ENCODE measurements at places on chromosomes 1 and 21. TPM values are rescaled to one million over a fixed set of nuclear protein-coding genes. Genes with fewer than 3 reads are reported as not detected.
A peak's percentile ranks its signal among the peaks of the same experiment; 100 is the strongest.

STYXL2 gene
- total RNA-seq, result 0.34 TPM

WNT4 gene
- 3.4 TPM for total RNA-seq

RHOU gene
- 39.6 TPM for total RNA-seq

BEND5 gene
- total RNA-seq, result 4.9 TPM

NR1I3 gene
- total RNA-seq, result not detected

LCE2B gene
- total RNA-seq, result not detected

DISP3 gene
- 1.7 TPM for total RNA-seq

MSTO1 gene
- 13.7 TPM for total RNA-seq

SYTL1 gene
- total RNA-seq, result 217 TPM

TENT5C gene
- 23.1 TPM for total RNA-seq

SYPL2 gene
- total RNA-seq, result 1.3 TPM

DNA sequence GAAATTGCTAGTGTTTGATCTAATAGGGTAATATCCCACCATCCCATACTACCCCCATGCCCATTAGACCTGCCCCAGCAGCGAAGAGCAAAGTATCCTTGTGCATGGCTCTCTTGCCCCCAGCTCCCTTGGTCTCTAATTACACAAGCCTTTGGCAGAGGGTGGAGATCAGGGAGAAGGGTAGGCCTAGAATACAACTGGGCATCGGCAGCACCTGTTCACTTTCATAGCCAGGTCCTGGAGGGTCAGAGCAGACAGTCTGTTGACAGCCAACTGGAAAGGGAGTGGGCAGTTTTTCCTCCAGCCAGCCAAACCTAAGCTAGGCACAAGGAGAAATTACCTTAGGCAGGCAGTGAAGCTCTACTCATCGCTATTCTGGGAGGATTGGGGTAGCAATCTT lies 2.7 kb upstream of the PIGC start:
- DNase-seq, result no peak

DNA sequence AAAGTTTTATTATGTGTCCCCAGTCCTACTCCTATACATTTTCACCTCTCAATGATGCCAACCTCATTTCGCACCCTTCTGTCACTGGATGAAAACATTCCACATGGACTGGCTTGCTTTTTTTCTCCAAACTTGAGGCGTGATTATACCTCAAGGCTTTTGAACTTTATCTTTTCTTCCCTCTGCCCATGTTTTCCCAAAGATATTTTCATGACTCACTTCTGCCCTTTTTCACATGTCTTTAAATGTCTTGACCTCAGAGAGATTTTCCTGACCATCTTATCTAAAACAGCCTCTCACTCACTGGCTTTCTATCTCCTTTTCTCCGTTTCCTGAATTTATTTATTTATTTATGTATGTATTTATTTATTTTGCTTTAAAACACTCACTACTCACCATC lies 659.0 kb downstream of the PTPRC start:
- no peak for DNase-seq

DNA sequence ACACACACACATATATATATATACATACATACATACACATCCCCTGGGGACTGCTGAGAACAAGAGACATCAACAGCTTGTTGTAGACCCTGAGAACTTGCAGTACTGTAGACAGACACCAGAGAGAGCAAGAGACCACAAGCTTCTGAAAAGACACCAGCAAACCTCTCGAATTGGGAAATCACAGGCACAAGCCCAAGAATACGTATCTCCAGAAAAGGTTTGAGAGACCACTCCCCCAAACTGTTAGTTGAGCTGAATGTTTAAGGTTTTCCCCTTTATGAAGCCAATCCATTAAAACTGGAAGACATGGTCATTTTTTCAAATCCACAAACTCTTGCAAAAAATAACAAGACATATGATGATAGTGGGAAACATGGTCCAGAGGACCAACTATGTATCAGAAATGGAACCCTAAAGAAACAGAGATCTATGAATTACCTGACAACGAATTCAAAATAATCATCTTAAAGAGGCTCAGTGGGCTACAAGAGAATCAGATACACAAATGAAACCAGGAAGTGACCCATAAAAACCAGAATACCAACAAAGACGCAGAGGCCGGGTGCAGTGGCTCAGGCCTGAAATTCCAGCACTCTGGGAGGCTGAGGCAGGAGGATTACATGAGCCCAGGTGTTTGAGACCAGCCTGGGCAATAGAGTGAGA lies 45.1 kb downstream of the SLC2A1 start:
- DNase-seq, result peak; percentile 61

- no peak for DNase-seq
Observed at GRCh38 chr1:97832481-97832880, 88.4 kb downstream of the DPYD start.

GRCh38 chr1:16924216-16924918 lies 2.6 kb downstream of the CROCC start:
- no peak for DNase-seq

GRCh38 chr1:206649261-206649921 lies 14.1 kb downstream of the DYRK3 start:
- DNase-seq, result no peak

DNA sequence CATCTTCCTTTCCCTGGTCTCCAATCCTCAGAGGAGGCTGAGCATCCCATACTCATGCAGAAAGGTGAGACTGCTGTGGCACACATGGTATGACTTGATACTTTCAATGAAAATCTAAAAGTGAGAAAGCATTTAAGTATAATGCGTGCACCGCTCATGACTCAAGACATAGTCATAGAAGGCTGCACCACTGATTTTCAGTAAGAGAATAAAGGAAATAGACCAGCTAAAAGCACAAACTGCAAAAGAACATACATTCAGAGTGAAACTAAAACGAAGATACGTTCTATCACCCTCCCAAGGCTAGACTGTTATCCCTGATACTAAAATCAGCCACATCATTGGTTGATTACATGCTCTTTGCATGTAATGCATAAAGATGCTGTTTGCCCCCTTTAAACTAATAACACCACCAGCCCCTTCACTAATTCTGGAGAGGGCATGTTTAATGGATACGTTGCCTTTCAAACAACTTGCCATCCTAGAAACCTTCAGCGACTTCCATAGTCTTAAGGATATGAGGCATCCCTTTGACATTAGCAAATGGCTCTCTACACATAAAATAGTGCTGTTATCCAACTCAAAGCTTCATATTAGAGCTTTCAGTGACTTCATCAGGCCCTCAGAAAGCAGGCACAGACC lies 2.1 kb downstream of the PLD5 start:
- DNase-seq, result no peak

DNA sequence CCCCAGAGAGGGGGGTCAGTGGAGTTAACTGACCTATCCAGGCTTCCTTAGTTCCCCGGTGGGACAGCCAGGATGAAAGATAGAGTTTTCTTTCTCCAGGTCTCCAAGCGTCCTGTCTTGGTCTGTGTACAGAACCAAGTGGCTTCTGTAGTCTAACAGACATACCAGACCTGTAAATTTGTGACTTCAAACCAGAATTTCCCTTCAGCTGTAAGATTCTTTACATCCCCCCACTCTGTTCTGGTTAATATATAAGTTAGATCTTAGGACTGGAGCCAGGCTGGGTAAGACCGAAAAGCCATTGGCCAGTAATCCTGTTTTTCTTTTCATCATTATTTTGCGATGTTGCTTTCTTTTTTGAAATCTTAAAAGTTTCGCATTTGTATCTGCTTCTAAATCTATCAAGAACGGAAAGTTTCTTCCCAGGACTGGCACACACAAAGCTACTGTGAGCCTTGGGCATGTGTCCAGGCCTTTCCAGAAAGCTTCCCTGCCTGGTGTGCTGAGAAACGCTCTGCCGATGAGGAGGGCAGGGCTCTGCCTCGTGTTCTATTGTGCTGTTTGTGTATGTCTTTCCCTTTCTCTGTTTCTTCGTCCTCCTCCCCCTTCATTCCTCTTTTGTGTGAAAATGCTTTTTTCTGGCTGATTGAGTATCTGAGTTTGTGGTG lies 72.3 kb downstream of the RGL1 start:
- peak; percentile 82 for DNase-seq

DNA sequence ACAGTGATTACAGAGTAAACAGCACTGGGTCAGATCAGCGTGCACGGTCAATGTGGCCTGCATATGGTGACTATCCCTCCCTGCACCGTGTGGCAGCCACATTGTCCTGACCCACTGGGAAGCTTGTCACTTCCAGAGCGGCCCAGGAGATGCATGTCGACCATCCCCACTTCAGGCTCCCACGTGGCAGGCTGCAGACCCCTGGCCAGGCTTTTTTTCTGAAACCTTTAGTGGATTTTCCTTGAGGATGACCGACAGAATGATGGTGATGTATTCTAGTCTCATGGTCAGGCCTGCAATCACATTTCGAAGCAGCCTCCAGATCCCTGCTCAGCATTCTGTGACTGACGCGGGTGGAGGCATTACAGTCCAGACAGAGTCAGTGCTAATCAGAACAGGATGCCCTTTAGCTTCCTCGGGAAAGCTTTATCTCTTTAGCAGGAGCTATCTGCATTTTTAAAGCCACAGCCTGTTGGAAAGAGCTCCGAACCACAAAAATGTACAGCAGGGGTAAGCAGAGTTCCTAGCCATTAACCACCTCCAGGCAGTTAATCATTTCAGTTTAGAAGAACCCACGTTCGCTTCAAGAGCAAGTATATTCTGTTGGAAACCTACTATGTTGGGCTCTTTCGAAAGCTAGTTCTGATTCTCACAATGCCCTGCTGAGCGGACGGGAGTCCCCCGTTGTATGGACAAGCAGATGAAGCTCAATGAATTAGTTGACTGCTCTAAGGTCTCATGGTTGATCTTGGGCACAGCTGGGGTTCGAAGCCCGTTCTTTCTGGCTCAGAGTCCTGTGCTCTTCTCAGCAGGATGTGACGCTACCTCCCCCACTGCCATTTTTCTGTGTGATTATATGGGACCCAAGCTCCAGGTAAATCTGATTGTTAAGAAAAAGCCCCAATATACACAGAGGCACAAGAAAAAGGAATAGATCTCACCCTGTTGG lies 56.5 kb downstream of the IRF2BP2 start:
- no peak for DNase-seq

DNA sequence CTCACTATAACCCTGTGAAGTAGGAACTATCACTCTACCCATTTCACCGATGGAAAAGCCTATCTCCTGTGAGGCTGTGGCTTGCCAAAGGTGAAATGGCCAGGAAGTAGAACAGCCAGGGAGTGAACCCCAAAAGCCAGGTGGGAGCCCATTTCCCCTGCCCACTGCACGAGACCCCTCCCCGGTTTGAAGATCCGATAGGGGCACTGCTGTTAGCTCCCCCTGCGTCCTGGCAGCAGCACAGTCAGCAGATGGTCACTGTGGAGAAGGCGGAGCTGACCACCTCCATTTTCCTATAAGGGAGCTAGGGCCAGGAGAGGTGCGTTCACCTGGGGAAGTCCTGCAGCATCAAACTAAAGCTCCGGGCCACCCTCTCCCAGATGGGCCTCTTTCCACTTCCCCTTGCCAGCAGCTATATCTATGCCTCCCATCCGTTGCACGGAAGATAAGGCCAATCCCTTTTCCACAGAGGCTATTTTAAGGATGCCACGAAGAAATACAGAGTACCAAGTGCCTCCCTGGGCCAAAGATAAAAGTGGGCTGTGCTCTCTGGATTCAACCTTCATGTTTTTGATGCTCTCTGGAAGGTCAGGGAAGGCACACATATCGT lies 7.8 kb downstream of the ERG start:
- no peak for DNase-seq

DNA sequence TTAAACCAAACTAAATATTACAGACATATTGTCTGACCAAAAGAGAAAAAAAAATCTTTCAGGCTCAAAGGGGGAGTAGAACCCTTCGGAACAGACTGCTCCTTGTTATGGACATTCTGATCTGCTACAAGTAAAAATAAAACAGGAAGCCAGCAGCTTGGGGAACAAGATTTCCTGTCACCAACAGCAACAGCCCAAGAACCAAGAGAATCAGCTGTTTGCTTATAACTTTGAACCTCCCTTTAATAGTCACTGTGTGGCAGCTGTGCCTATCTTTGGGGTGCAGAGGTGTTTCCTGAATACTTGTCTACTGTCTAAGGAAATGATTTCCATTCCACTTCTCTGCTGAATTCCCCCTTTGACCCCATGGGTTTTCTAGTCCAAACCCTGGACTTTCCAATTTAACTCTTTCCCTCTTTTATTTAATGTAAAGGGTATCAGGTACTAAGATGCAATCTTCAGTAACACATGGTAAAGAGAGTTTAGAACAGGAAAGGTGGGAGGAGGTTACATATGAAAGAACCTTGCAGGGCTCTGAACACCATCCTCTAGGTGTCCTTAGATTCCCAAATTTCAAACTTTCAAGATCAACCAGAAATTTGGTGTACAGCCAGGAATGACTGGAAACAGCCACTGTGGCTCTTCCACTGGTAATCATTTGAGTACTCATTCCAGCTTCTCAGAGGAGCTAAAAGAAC lies 38.6 kb downstream of the GPR3 start:
- peak; percentile 23 for DNase-seq

- no peak for DNase-seq
Observed at GRCh38 chr1:38123356-38124135, 77.0 kb upstream of the POU3F1 start.

- no peak for DNase-seq
Observed at GRCh38 chr1:245585252-245585959, 430.6 kb downstream of the KIF26B start.

DNA sequence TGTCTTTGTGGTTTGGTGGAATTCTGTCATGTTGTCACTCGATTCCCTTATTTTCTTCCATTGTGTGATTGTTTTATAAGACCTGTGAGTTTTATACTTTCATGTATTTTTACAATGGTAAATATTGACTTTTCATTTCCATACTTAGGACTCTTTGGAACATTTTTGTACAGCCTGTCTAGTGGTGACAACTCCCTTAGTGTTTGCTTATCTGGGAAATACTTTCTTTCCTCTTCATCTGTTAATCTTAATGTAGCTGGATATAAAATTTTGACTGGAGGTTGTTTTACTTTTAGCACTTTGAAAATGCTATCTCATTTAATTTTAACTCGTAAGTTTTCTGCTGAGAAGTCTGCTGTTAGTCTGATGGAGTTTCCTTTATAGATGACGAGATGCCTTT lies 310.5 kb downstream of the NUF2 start:
- no peak for DNase-seq

DNA sequence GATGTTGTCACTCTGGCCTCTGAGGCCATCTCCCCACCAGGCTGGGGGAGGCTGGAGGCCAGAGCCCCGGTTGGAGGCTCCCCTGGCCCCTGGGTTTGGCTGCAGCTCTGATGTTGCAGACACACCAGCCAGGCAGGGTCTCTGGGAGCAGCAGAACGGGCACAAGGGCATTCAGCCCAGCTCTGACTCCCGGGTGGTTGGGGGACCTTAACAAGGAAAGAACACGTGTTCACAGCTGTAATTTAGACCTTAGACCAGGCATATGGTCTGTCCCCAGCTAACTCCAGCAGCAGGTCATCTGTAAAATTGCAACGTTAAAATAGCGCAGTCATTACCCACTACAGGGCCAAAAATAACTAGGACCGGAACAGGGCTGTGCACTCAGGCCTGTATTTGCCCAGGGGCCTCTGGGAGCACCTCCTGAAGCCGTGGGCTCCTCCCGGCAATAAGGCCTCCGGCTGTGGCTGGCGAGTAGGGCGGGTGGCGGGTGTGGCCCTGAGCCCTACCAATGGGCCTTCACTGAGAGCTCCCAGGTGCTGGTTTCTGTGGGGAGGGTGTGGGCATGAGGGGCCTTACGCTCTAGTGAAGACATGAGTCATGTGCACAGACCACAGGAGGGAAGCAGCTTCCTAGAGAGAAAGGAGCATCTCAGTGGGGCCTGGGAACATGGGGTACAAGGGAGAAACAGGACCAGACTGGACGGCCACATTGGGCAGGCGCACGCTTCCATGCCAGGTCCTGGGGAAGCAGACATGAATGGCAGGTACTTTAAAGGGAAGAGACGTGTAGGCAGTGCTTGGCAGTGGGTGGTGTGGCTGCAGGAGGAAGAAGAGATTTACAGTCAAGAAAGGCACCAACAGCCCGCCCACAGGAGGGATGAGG lies 6.1 kb downstream of the LDLRAP1 start:
- DNase-seq, result no peak
